Panc1 (cell line): ENCODE measurements at places on chromosomes 4 and X. TPM values are rescaled to one million over a fixed set of nuclear protein-coding genes. Genes with fewer than 3 reads are reported as not detected.

The CCDC120 gene
- 11.0 TPM for total RNA-seq

DNA sequence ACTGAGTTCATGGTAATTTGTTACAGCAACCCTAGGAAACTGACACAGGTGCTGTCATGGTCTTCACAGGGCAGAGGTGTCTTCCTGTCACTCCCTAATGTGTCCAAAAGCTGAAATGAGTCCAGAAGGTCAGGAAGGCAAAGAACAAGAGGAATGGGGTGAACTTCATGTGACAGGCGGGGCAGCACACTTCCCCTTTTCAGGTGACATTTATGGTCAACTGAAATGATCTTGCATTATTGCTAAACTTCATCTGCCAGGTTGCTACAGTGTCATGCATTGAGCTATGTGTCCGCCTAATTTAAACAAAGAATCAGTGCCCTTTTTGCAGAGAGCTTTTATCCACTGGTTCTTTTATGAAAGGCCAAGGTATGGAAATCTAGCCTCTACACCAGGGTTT lies 15.9 kb upstream of the CCDC149 start:
- DNase-seq: no peak

DNA sequence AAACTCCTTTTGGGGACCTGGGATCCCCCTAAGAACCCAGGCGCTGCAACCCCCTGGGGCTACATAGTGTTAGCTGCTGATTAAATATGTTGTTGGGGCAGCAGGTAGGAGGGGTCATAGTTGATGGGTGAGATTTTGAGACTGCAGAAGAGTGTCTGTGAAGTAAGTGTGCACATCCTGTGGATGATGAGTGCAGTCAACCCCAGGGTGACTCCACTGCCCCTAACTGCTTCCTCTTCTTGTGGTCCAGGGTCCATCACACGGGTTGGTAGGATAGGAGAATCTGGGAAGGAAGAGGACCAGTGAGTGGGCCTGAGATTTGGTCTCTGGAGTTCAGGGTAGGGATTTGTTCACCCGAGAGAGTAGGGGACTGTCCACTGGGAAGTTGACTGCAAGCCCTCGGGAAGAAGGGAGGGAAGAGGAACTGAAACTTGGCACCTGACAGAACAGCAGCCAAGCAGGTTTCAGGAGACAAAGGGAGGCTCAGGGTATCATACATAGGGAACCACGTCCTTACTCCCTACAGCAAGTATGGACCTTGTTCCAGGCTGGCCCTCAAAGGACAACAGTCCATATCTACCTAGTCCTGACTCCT lies 8.5 kb downstream of the DLG3 start:
- no peak for DNase-seq

The SSX4B gene
- total RNA-seq: 0.15 TPM

DNA sequence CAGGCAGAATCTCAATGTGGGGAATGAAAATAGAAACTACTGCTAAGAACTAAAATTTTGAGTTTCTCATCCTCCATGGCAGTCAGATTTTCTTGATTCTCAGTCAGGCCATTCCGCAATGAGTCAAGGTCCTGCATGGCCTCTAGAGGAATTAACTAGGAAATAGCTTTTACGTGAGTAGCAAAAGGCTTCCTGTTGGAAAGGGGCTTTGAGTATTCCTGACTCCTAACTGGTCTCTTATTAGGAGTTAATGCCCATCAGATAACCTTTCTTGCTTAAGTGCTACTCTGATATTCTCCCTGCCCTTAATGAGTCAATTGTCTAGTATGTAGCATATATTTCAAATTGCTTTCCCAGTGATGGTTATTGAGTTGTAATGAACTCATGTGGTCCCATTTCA lies 65.7 kb upstream of the ARHGAP24 start:
- DNase-seq: no peak

DNA sequence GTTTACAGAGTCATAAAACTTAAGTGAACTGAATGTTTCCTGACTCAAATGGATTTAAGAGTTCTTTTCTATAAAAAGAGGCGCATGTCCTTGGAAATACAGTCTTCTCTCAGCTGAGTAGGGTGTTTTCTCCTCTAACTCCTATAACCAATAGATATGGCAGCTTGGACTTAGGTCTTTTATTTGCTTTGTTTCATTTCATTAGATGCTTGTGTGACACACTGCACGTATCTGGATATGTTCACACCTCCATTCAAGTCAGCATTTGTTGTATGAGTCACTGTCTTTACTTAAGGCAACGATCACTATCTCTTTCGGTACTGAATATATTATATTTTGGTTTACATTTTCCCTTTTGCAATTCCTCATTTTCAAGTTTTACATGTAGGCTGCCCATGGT lies 136.6 kb downstream of the ARSF start:
- no peak for DNase-seq

DNA sequence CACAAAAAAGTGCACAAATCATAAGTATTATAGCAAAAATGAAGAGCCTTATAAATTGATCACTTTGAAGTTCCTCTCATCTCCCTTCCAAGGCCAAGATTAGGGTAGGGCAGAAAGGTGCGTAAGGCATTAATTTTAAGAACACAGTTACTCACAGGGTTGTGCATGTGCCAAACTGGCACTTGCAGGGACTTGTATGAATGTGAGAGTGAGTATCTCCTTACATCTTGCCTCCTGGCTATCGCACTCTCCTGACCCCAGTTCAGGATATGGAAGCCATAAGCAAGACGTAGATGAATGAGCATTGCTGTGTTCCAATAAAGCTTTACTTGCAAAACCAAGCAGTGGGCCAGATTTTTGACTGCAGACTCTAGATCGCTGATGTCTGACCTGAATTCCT lies 510.1 kb upstream of the AADAT start:
- DNase-seq: no peak
